Head of caudate nucleus (tissue), 42 donors: ENCODE measurements at places on chromosomes 2 and 18.

DNA sequence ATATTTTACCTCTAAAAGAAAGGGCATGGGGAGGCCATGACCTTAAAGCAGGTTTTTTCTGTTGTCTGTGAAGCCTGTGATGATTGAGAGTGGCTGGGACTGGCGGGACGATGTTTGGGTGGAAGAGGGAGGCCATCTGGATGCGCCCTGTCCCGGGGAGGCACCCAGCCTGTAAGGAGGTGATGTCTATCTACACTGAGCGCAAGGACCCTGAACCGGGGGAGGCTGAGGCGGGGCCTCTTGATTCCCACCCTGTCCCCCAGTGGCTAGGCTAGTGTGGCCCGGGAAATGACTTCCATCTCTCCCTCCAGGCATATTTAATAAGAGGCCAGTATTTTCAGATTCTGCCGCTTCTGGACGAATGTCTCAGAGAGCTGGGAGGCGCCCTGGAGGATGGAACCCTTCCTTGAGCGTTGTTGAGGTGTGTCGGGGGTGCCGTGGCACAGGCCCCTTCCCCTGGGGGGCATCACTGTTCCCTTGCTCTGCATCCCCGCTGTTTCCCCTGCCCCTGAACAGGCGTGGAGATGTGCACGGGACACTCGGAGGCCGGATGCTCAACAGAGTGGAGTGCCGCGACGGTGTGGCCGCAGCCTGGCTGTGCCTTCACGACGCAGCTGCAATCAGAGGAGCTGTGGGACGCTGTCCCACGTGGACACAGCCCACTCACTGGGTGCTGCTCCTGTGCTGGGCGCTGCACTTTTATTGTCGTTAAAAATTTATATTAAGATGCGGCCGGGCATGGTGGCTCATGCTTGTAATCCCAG, 185.4 kb downstream of the LDLRAD4 start:
- no peak for DNase-seq

- no peak for DNase-seq
These were observed 42.9 kb upstream of the GRHL1 start for GRCh38 chr2:9908639-9909038.

- no peak for DNase-seq
These were observed 33.1 kb downstream of the TUBB6 start for GRCh38 chr18:12340945-12341660.

- no peak for DNase-seq
These were observed 143.4 kb upstream of the CYP26B1 start for GRCh38 chr2:72291059-72291458.

DNA sequence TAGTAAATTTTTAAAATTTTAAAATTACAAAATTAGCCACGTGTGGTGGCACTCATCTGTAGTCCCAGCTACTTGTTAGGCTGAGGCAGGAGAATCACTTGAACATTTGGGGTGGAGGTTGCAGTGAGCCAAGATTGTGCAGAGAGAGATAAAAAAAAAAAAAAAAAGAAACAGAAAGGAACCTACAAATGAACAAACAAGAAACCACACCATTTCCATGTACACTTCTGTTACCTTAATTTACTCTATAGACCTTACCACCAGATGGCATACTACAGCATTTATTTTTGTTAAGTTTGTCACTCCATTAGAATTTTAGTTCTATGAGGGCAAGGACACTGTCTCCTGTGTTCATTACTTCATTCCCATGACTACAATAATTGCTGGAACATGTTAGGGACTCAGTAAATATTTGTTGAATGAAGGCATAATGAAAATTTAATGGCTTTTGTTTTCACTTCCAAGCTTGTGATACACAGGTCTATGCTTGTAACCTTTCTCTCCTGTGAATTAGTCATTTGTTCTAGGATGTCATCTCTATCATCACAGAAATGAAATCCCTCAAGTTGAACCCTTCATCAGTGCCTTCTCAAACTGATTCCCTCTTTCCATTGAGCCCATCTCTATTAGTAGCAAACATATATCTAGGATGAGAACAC, 76.0 kb downstream of the ARHGAP15 start:
- no peak for DNase-seq

GRCh38 chr2:64988420-64989125, 626 bp upstream of the SLC1A4 start:
- DNase-seq: peak; percentile 65

- DNase-seq: no peak
These were observed 38.4 kb upstream of the PAPOLG start for GRCh38 chr2:60717691-60718090.

GRCh38 chr2:202589582-202589949, 45.2 kb upstream of the FAM117B start:
- no peak for DNase-seq

GRCh38 chr2:28586867-28587266, 91.0 kb downstream of the PLB1 start:
- no peak for DNase-seq

DNA sequence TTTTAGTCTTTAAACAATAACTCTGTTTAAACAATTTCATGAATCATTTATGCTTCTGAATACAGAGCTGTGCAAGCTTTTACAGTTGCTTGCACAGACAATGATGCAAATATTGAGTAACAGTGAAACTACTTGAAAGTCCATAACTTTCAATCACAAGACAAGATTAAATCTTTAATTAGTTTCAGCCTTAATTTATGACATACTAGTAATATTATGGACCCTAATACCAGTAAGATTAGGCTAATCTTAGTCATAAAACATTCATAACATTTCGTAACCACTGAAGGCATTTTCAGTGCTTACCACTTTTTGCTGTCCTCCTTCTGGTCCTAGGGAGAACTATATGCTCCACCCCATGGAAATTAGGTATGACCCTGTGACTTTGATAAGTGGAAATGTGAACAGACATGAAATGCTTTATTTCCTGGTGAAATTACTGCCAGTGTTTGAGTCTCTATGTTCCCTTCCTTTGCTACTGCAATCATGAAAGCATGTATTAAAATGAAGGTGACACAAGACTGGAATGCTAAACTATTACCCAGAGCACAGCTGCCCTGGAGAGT, 1.8 kb upstream of the COBLL1 start:
- no peak for DNase-seq

DNA sequence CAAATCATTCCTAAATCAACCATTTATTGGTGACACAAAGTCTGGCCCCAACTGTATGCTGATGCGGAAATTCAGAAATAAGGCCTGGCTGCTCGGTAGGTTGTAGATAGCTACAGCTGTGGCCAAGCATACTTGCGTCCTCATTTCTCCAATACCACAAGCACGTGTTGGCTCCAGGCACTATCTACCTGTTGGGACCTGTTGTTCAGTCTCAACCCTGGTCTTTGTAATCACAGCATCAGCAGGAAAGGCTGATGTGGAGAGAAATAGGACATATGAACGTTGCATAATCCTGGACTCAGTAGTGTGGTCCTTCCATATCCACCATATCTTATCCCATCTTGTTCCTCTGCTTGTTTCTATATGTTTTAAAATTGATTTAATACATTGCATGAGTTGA, 212.6 kb downstream of the PMAIP1 start:
- DNase-seq: no peak

DNA sequence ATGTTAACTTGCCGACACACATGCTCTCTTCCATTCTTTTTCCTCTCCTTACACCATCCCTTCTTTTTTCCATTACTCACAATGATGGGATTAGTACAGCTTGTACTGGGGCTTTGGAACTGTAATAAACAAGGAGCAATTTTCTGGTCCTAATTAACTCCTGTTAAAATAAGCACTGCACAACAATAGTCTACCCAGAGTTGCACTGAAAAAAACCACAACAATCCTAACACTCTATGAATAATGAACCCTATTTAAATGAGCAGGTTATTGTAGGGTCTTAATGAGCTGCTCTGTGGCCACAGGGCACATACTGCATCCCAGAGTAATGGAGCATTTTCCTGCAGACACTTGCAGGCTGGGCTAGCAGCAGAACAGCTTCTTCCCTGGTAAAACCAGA, 380.3 kb downstream of the NRXN1 start:
- DNase-seq: no peak
